ENCODE measurements at places on chromosomes 4 and X.

GRCh38 chr4:54819034-54819433, 161.3 kb downstream of the KIT start:
- DNase-seq: no peak

- DNase-seq: no peak
Observed at GRCh38 chr4:184368290-184368689, 106.1 kb downstream of the IRF2 start.

GRCh38 chr4:8859550-8860095, 12.0 kb downstream of the HMX1 start:
- DNase-seq: no peak

DNA sequence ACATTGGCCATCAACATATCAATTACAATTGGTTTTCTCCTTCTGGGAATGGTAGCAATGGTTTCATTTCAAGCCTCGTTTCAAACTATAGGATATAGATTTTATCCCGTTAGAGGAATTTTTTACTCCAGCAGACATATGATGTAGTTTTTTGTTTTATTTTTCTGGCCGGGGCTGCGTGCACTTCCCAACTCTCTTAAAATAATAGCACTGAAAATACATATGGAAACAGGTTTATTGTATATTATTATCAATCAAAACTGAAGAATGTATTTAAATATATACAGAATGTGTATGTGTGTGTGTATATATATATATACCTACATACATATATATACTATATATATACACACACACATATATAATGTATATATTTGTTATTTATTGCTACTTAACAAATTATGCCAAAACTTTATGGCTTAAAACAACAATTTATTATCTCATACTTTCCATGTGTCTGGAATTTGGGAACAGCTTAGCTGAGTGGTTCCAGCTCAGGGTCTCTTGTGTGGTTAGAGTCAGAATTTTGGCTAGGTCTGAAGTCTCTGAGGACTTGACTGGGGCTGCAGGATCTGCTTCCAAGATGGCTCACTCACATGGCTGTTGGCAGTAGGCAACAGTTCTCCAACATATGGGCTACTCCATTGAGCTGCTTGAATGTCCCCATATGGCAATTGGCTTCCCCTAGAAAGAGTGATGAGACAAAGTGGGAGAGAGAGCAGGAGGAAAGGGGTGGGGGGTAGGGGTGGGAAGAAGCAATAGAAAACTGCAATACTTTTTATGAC, 314.1 kb downstream of the PPP1R2C start:
- no peak for DNase-seq

DNA sequence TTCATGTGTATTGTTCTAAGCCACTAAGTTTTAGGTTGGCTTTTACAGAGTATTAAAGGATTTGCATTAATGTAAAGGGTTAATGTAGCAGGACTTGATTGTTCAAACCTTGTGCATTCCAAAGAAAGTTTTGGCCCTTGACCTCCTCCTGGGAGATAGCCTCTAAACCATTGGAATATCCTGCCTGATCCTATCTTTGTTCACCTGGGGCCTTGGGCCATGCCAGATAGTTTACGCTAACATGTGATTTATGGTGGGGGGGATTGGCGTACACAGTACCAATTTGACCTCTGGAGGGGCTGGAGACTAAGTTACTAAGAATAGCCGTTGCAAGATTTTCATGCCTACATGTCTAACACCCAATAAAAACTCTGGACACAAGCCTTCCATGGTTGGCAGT, 1002.7 kb upstream of the PABPC4L start:
- no peak for DNase-seq

GRCh38 chrX:135625995-135626394, 87.4 kb upstream of the CT45A1 start:
- DNase-seq: no peak

DNA sequence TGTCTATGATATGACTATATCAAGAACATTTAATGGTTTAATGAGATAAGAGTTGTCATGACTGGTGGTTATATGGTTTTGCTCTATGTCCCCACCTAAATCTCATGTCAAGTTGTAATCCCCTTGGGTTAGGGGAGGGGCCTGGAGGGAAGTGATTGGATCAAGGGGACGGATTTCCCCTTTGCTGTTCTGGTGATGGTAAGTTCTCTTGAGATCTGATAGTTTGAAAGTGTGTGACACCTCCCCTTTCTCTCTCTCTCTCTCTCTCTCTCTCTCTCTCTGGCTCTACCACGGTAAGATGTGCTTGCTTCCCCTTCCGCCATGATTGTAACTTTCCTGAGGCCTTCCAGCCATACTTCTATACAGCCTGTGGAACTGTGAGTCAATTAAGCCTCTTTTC, 803.4 kb downstream of the TRIML1 start:
- DNase-seq: no peak

GRCh38 chr4:98643755-98644154, 14.7 kb downstream of the TSPAN5 start:
- no peak for DNase-seq

DNA sequence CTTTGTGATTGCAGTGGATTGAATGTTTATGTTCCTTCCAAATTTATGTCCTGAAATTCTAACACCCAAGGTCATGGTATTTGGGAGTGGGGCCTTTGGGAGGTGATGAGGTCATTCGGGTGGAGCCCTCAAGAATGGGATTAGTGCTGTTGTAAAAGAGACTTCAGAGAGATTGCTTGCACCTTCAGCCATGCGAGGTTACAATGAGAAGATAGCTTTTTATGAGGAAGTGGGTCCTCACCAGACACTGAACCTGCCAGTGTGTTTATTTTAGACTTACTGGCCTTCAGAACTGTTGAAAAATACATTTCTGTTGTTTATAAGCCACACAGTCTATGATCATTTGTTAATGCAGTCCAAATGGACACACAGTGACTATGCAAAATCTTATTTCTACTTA, 161.0 kb upstream of the GPRIN3 start:
- no peak for DNase-seq

DNA sequence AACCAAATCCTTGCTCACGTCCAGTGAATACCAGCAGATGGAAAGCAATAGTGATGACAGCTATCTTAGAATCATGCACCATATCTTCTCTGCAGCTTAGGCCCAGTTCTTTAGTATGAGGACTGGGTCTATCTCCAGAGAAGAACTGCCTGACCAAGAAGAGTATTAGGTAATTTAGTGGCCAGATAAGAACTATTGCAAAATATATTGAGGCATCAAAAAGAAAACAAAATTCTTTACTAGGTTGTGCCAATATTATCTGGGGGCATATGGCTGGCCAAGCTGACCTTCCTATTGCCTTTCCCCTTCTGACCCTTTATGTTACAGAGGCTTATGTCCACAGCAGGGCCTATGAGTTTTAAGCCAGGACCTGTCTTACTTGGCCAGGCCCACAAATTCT, 91.2 kb downstream of the RLIM start:
- DNase-seq: no peak

GRCh38 chr4:39048311-39048710, 13.7 kb upstream of the KLHL5 start:
- DNase-seq: no peak

- no peak for DNase-seq
Observed at GRCh38 chr4:10623241-10623640, 61.3 kb downstream of the CLNK start.

GRCh38 chr4:3291411-3291968, 1.3 kb upstream of the RGS12 start:
- DNase-seq: no peak

Measured in stimulated activated CD8-positive, alpha-beta memory T cell treated with anti-CD3 and anti-CD28 coated beads, Interleukin-4, amount 100 ng/mL, for 1 hour (primary cell).